ENCODE measurements at places on chromosomes 1 and 21.

DNA sequence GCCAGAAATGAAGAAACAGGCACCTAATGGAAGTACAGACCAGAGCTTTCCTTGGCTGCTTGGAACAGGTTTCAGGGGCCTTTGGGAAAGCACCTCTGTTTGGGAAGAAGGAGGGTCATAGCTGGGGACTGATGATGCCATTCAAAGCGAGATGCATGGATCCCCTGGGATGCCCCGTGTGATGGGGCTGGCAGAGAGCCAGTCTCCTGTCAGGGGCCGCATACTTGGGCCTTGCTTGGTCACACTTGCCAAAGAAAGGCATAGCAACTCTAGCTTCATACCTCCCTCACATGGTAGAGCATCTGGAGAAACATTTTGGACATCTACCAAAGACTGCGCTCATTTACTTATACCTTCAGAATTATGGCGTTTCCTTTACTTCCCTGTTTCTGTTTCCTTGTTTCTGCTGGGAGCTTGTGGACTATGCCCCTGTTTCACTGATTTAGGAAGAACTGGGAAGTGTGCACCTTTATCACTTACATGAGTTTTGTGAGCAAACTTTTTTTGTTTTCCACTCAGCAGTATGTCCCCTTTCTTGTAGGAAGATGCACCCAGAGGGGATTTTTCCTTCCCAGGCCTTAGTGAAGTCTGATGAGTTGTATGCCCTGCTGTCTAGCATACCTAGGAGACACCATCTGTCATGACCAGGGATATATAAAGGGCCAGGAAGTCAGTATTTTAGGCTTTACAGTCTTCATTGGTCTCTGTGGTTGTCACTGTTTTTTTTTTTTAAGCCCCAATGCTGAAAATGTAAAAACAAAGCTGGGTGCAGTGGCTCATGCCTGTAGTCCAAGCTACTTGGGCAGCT lies 19.8 kb upstream of the ST3GAL3 start:
- DNase-seq = no peak

DNA sequence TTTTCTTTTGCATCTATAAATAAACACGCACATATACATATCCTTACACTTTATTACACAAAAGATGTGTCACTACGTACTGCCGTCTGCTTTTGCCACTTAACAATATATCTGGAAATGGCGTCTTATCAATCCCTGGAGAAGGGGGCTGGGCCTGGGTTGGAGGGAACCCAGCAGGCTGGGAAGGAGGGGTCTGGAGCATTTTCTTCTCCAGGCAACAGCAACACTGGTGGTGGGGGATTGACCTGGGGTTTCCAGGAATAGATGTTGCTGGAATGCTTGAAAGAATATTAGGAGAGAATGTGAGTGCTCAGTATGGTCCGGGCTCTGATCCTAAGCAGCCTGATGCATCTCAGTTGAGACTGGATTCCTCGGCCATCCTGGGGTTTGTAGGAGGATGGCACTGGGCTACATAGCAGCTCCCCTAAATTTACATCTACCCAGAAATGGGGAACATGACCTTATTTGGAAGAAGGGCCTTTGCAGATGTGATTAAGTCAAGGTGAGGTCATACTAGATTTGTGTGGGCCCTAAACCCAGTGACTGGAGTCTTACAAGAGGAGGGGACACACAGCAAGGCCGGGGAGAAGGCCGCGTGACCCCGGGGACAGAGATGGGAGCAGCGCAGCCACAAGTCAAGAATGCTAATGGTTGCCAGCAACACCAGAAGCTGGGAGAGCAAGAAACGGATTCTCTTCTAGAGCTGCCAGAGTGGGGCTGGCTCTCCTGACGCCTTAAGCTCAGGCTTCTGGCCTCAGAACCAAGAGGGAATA lies 98.6 kb downstream of the SIK1 start:
- DNase-seq = no peak

- no peak for DNase-seq
These were observed 10.7 kb downstream of the EPHB2 start for GRCh38 chr1:22721122-22721873.

GRCh38 chr1:26799479-26800142 lies 11.9 kb downstream of the PIGV start:
- DNase-seq = no peak

DNA sequence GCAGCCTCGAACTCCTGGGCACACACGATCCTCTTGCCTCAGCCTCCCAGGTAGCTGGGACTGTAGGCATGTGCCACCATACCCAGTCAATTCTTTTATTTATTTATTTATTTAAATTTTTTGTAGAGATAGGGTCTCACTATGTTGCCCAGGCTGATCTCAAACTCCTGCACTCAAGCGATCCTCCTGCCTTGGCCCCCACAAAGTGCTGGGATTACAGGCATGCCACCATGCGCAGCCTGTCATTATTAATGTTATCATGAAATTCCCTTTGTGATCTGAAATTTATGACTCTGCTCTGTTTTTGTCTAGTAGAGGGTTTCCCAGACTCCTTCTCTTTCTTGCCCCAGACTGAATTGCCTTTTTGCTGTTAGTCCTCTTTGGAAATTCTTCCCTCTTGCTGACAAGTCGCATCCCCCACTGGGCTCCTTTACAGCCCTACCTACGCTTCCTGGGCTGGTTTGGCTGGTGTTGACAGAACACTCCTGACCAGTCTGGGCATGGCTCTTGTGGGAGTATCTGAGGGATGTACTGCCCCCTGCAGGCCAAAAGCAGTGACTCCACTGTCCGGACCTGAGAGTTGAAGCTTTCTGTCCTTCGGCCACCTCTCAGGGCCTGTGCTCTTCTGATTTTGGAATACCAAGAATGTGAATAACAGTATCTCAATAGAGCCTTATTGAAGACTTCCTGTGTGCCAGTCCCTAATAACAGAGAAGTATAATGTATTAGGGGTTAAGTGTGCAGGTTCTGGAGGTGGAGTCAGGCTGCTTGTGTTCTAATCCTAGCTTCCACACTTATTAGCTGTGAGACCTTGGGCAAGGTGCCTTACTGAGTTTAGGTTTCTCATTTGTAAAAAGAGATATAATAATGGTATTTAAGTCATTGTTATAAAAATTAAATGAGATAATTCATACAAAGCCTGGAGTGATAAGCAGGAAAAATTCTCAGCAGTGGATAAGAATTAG lies 28.2 kb downstream of the TCEANC2 start:
- no peak for DNase-seq

DNA sequence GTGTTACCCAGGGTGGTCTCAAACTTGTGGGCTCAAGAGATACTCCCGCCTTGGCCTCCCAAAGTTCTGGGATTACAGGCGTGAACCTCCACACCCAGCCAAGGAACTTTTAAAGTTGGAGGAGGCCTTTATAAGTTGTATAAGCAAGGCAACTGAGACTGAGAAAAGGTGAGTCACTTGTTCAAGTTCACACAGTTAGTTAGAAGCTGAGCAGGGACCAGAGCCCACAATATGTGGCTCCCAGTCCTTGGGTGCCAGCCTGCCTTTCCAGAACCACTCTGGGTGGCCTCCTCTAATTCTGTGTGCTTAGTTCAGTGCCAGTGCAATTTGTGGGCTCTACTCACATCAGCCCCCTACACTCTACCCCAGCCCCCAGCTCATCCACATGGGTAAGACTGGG lies 3.7 kb downstream of the RAB25 start:
- DNase-seq = no peak

- DNase-seq = no peak
These were observed 4.1 kb downstream of the ETV3L start for GRCh38 chr1:157095551-157095950.
